ENCODE measurements at places on chromosomes 4 and X.

DNA sequence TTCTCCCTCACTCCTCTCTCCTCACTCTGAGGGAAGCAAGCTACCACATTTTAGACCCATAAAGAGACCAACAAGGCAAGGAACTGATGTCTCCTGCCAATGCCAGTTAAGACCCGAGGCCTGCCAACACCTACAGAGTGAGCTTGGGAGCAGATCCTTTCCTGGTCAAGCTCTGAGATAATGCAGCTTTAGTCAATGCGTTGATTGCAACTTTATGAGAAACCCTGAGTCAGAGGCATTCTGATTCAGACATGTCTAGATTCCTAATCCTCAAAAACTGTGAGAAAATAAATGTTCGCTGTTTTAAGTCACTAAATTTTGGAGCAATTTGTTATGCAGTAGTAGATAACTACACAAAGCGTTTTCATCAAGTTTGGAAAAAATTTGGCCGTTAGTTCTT is 115.5 kb downstream of the JADE1 start:
- no peak for DNase-seq

DNA sequence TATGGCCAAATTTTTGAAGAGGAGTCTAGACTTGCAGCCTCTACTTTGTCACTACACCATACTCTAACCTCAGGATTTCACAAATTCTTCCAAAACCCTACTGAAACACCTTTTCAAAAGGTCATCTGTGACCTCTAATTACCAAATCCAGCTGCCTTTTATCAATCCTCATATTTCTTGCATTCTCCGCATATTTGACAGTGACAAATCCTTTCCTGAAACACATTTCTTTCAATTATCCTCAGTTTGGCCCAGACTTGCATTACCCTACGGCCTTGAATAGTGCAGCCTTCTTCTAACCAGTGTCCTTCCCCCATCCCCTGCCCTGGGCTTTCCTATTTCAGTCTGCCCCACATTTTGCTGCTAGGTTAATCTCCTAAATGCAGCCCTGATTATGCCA is 25.5 kb downstream of the MID2 start:
- no peak for DNase-seq

- DNase-seq = no peak
These were observed 46.0 kb downstream of the FAT4 start for GRCh38 chr4:125360727-125361126.

- no peak for DNase-seq
These were observed 82.6 kb downstream of the LUZP4 start for GRCh38 chrX:115372152-115372551.

- DNase-seq = no peak
These were observed 14.4 kb upstream of the ZNF41 start for GRCh38 chrX:47497271-47497888.

DNA sequence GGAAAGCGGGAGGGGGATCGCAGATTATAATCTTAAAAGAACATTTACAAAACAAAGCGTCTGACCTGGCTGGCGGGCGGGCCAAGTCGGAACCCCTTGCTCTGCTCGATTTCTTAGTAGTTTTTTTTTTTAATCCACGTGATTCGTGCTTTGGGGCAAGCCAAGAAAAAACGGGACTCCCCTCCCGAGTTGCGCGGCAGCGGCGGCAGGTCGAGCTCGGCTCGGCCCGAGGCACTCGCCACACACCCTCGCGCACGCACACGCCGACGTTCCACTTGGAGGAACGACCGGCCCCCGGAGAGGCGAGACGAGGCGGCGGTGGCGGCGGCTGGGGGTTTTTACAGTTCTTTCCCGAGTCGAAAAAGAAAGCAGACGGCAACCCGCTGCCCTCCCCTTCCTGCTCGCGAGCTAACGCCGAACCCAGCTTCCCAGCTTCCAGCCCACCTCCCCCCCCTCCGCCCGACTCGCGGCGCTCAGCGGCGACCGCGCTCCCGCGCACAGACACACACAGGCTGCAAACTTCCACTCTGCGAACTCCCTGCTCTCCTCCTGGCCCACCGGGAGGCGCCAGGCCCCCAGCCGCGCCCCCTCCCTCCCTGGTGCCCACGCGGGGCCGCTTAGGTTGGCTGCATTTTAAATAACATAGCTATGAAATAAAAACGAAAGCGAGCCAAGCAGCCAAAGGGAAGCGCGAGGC is 1.2 kb downstream of the BCOR start:
- DNase-seq = peak; percentile 69

DNA sequence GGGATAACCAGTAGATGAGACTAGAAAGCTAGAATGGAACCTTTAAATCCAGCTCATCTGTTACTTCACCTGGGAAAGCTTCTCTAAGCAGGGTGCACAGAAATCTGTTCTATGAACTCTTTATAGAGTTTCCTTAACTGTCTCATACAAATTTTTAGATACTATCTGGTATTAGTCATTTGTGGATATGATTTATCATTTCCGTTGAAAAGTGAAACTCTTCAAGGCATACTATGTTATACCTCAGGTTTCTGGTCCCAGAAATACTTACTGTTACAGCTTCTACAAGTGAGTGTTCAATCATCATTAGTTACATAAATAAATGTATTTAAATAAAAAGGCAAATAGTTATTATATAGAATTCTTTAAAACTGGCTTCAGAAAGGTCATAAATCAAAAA is 298.3 kb upstream of the AGA start:
- no peak for DNase-seq

DNA sequence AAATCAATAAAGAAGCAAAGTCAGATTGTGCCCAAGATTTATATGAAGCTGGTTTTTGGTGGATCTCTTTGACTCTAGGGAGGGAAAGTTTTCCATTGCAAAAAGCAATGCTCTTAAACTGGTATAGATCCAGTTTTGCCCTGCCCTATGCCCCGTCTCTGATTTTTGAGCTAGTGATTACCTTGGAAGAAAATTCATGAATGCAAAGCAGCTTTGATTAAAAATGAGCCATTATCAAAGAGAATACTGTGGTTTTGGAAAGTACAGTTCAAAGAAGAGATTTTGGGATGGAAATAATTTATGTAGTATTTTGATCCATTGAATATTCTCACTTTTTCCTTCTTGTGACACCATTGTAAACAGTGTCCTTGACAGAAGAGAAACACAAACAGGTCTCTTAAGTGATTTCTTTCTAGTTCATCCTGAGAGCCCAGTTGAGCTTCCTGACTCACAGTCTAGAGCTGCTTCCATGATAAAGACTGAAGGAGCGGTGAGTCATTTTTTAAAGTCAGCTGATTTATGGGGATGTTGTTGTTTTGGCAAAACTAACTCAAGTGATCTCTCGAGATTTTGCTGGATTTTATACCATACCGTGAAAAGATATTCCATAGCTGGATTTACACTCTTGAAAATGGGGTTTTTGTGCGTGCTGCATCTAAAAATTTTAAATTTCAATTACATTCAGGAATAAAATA is 76.7 kb downstream of the AFF1 start:
- DNase-seq = no peak

- DNase-seq = no peak
These were observed 176.0 kb upstream of the WDFY3 start for GRCh38 chr4:85142451-85142850.

DNA sequence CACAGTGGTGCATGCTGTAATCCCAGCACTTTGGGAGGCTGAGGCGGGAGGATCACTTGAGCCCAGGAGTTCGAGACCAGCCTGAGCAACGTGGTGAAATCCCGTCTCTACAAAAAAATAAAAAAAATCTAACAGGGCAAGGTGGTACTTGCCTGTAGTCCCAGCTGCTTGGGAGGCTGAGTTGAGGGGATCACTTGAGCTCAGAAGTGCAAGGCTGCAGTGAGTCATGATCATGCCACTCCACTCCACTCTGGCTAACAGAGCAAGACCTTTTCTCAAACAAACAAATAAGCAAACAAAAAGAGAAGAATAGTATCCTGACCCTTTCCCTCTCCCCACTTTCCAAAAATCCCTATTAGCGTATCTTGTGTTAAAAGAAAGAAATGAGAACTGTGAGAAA is 52.7 kb downstream of the NPY1R start:
- no peak for DNase-seq

GRCh38 chr4:62133977-62134376 is 933.9 kb downstream of the ADGRL3 start:
- no peak for DNase-seq

DNA sequence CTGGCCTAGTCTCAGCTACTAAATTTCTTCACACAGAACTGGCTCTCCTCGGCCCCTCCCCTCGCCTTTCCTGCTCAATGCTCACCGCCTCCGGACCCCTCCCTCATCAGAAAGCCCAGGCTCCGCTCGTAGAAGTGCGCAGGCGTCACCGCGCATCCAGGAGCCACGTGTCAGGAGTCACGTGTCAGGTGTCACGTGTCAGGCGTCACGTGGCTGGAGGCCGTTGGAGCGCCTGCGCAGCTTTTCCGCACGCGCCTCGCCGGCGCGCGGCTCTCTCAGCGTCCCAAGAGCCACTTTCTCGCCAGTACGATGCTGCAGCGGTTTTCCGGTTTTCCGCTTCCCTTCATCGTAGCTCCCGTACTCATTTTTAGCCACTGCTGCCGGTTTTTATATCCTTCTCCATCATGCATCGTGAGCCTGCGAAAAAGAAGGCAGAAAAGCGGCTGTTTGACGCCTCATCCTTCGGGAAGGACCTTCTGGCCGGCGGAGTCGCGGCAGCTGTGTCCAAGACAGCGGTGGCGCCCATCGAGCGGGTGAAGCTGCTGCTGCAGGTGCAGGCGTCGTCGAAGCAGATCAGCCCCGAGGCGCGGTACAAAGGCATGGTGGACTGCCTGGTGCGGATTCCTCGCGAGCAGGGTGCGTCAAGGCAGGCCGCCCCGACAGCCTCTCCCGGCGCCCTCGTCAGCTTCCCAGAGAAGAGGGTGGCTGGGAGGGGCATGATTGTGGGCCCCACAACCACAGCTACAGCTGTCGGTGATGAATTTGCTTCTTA is at the start of gene SLC25A31:
Gene SLC25A31 (plus strand): TSS at position 259 of the 772 bp plus-strand sequence. CDS start 146 bp downstream, at position 405.
- DNase-seq = no peak

- no peak for DNase-seq
These were observed 120.3 kb downstream of the RASL11B start for GRCh38 chr4:52982255-52982945.

- DNase-seq = no peak
These were observed 81.8 kb upstream of the NAP1L5 start for GRCh38 chr4:88779431-88779830.

GRCh38 chr4:142318280-142318679 is 527.8 kb downstream of the INPP4B start:
- DNase-seq = no peak

DNA sequence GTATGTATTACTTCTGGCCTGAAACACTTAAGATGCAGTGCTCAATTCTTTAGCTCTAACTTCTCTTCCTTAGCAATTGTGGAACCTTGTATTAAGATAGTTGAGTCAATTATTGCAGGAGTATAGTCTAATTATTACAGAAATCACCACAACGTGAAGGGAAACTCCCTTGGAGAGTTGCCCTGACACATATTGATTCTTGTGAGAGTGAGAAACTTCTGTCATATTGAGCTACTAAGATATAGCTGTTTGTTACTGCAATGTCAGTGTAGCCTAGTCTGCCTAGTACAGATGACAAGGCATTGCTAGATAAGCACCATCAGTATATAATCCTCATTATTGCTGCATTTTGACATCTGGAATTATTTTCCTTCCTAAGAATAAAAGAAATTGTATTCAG is 82.7 kb upstream of the TEX13C start:
- no peak for DNase-seq

DNA sequence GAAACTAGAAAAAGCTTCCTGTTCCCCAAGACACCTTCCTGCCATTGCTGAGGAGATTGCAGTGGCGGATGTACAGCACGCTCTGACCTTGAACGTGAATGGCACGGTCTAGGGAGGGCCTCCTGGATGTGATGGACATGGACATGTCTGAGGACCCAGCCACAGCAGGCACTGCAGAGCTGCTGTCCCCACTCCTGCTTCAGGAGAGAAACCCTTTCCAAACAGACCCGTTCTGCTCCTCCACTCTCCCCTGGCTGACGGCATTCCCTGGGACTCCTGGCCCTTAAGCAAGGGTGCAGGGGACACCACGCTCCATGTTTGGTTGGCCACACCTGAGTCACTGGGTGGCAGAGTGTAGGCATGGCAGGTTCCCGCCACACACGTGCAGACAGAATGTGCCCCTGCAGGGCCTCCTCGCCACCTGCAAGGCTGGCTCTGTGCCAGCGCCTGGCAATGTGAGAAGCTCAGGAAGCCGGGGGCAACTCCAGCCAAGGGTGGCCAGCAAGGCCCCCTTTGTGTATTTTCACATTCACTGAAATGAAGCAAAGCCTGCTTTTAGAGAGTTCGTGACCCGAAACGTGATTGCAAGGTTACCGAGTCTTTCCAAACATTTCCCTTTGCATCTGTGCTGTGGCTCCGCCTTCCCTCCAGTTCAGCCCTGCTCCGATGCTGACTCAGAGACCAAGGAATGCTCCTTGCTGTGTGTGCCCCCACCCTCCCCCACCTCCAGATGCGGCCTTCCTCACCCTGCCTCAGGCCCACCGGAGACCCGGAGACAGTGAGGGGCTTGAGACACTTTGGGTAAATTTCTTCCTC is 46.1 kb downstream of the HTRA3 start:
- no peak for DNase-seq

DNA sequence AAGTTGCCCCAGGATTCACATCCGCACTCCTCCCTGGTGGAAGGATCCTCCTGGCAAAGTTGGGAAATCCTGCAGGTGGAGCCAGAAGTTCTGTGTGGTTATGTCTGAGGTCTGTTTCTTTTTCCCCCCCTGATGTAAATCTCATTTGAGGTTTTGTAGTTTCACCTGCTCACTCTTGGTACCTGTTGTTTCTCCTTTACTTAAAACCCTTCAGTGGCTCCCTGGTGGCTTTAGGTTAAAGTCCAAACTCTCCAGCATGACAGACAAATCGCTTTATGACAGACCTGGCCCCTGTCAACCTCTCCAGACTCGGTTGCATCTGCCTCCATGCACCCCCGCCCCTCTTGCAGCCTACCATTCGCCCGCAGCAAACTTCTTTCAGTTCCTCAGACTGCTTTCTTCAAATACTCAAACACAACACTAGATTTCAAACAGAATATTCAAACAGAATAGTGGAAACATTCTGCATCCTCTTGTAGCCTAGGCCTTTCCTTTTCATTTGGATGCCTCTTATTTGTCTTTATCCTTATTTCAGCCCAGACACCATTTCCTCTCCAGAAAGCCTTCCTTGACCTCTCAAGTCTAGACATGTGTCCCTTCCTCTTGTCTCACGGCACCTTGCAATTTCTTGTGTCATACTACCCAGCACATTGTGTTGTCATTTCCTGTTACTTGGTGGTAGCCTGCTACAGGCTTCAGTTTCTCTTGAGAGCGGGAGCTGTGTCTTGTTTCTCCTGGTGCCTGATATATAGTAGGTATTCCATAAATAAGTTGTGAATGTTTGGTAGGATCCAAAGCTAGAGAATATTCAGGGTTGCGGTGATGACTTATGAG is 24.8 kb downstream of the IL13RA1 start:
- DNase-seq = no peak

Data from activated CD8-positive, alpha-beta memory T cell treated with anti-CD3 and anti-CD28 coated beads, Interleukin-2, amount 50 U/mL, for 4 hours (primary cell).